Testis (tissue), 5 donors: ENCODE measurements at places on chromosomes 7 and 10. TPM values are rescaled to one million over a fixed set of nuclear protein-coding genes. Genes with fewer than 3 reads are reported as not detected.

The TUBB8 gene
- total RNA-seq, result 0.63 TPM

DNA sequence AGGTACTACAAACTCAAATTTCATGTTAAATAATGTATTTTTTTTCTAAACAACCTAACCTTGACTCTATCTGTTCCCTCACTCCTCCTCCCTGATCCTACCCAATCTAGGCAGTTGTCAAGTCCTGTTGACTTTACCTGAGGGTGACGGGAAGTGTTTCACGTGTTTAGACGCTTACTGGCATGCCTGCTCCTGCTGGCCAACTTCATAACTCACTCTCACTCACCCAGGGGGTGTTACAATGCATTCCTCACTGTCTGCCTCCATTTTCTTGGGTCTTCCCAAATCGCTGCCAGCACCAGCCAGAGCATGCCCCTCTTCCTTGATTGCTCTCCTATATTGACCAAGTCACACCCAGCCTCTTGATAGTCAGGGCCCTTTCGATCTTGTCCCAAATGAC, 28.3 kb downstream of the CRCP start:
- no peak for DNase-seq

DNA sequence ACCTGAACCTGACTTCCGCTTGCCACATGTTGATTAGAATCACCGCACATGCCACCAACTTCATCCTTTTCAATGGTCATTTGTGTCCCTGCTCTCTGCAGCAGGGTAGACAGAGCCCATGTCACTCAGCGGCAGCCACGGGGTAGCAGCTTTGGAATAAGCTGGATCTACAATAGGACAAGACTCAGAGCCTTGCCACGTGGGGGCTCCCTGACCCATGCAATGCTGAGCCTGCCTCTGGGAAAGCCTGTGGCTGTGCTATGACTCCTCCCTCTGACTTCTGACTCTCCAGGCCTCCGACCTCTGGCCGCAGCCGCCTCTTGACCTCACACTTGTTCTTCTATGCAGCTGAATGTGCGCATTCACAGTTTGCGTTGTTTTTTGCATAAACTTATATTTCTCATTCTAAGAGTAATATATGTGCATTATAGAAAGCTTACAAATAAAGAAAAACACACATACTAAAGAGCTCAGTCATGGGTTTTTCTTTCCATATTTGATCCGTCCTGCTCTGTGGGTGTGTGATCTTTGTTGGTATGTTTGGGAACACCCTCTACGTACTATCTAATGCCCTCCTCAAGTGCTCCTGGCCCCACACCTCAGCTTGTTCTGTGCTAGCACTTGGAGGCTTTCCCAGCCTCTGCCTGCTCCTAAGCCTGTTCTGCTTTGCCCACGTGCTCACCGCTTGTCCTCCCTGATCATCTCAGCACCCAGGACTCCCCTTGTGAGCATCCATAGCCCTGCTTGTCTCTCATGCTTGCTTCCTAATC, 198.0 kb upstream of the MKI67 start:
- peak; percentile 34 for DNase-seq

- no peak for DNase-seq
Observed at GRCh38 chr7:43123457-43123856, 11.0 kb downstream of the HECW1 start.

The ENTPD1 gene
- 11.3 TPM for total RNA-seq

The TRIL gene
- total RNA-seq, result 1.3 TPM

DNA sequence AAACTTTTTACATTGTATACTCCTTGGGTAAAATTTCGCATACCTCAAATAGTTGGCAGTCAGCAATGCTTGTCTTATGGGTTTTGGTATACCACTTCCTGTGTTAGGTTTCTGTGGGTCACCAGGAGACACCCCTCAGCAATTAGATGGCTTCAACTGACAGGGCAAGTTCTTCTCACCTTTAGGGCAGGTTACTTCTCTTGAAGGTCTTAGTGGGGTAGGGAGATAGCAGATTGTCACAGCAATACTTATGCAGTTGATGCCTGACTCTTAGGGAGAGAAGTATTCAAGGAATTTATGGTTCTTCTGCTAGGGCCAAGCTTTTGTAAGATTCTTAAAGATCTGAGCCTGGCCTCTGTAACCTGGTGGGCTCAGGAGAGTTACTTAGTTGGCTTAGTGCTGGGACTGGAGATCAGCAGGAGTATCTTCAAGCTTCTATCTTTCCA, 42.9 kb downstream of the MKLN1 start:
- DNase-seq, result no peak

DNA sequence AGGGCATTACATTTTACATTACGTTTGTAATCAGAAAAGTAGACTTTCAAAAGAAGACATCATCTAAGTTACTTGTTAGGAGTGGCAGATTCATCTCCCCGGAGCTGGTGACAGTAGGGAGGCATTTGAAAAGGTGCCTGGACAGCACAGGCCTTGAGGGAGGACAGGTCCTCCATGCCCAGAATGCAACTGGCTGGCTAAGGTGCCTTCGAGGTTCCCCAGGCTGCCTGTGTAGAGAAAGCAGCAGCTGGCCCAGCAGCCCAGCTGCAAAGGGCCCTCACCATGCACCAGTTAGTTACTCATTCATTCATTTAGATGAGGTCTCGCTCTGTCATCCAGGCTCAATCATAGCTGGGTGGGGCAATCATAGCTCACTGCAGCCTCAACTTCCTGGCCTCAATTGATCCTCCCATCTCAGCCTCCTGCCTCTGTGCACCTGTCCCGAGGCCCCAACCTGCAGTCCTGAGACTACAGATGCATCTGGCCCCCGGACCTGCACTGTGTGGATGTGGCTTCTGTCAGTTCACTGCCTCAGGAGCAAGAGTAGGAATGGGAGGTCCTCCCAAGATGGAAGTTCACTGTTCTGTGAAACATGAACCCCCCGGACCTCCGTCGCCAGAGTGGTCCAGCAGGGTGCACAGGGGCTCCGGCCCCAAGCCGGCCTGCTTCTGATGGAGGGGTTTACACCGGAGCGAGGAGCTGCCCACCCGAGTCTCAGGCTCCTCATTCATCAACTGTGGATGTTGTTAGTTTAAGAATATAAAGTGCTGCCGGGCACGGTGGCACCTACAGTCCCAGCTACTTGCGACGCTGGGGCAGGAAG, 36.6 kb downstream of the PRKAG2 start:
- no peak for DNase-seq

GRCh38 chr10:114188001-114188400, 8.8 kb downstream of the TDRD1 start:
- no peak for DNase-seq

DNA sequence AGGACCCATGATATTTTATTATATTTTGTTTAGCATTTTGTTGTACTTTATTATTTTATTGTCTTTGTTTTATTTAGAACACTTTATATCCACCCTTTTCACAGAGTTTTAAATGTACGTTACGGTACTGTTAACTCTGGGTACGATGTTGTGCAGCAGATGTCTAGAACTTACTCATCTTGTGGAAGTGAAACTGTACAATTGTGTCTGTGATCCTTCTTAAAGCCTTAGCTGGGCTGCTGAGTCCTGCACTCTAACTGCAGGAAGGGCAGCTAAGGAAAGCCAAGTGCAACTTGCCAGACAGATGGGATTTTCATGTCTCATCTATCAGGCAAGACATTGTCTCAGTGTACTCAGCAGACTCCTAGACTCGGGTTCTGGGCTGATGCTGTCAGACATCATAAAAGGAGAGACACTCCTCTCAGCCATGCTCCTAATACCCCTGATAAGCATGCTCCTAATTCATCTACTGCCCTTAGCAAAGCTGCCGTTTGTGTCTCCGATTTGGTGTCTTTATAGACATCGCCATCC, 14.6 kb upstream of the INSYN2A start:
- DNase-seq, result no peak

DNA sequence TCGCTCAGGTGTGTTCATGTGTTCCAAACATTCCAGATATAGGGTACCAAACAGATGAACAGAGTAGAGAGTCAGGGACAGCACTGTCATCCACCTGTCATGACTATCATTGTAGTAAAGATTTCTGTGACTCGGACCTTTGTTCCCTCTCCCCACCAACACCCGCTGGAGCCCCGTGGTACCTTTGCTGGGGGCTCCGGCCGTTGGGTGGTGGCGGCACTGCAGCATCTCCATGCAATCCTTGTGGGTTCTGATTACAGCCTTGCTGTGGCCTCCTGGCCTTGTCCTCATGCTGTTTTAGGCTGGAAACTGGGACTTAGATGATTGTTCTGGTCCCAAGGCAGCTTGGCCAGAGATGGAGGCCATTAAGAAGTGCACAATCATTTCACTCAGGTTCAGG, 247.3 kb downstream of the SKAP2 start:
- DNase-seq, result no peak

DNA sequence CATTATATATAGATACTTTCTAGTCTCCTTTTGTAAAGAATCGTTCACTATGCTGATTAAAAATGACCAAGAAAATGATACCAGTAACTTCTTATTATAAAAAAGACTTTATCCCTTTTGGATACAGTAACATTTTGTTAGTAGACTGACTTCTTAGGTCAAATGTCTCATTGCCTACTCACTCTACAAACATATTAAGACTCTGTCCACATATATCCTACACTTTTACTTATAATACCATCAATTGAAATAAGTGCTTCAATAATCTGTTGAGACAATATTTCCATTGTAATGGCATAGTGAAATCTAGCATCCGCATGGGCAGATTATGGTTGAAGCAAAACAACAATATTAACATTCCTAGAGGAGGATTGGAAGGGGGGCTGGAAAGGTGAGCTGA, 180.6 kb downstream of the ARL4A start:
- DNase-seq, result no peak

The STEAP1B gene
- 11.3 TPM for total RNA-seq

- DNase-seq, result no peak
Observed at GRCh38 chr10:68124718-68125117, 15.4 kb downstream of the MYPN start.
